IMR-90 (cell line): ENCODE measurements at places on chromosomes 5 and 9. TPM values are rescaled to one million over a fixed set of nuclear protein-coding genes. Genes with fewer than 3 reads are reported as not detected.
A peak's percentile ranks its signal among the peaks of the same experiment; 100 is the strongest.

The ASS1 gene
- 39.7 and 41.9 TPM in 2 replicates for polyA plus RNA-seq

The ADRB2 gene
- 1.6 and 2.7 TPM in 2 replicates for polyA plus RNA-seq

The GALNT12 gene
- polyA plus RNA-seq: 2.0 and 2.3 TPM in 2 replicates

- DNase-seq: no peak
These were observed 163.6 kb upstream of the SEMA6A start for GRCh38 chr5:116738239-116738614.

GRCh38 chr5:142587354-142587965 lies 98.4 kb downstream of the FGF1 start:
- DNase-seq: peak; percentile 59

DNA sequence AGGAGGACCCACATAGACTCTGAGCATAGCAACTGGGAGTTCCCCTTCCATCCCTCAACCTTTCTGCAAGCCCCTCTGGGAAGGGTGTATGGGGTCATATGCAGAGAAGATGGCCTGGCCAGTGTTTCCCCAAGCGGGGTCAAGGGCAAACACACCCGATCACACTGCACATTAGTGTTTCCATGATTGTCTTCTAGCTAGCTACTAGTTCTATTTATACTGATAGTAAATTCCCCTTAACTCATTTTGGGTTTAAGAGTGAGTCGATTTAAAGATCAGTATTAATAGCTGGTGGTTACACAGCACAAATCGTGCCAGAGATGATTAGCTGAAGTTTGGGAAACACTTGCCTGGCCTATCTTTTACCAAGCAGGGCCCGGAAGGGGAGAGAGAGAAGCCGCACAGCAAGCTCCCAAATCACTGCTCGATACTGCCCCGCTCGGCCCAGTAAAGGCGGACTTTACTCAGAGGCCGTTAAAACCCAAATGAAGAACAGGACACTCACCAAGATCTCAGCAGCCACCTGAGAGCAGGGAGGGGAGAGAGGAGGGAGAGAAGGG lies 29.4 kb upstream of the TNIP1 start:
- DNase-seq: no peak

GRCh38 chr5:36206913-36207312 lies 34.8 kb downstream of the NADK2 start:
- DNase-seq: no peak
